ENCODE measurements at places on chromosomes 3 and 15.

DNA sequence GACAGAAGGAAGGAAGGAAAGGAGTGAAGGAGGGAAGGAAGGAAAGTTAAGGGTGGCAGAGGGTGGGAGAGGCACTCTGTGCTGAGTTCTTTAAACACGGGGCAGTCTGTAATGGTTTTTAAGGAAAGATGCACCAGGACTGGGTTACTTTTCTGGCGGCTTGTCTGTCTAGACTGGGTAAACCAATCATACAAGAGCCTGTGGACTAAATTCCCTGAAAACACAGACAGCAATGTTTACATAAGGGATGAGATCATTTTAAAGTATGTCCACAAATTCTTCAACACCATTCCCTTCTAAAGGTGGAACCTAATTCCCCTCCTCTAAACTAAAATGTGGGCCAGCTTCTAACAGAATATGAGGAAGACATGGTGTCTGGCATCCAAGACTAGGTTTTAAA, 235.5 kb upstream of the IGF1R start:
- DNase-seq: no peak

- DNase-seq: no peak
Measured at GRCh38 chr3:42660131-42660715, 6.7 kb downstream of the ZBTB47 start.

GRCh38 chr15:41919201-41919820, 25.5 kb upstream of the SPTBN5 start:
- no peak for DNase-seq

DNA sequence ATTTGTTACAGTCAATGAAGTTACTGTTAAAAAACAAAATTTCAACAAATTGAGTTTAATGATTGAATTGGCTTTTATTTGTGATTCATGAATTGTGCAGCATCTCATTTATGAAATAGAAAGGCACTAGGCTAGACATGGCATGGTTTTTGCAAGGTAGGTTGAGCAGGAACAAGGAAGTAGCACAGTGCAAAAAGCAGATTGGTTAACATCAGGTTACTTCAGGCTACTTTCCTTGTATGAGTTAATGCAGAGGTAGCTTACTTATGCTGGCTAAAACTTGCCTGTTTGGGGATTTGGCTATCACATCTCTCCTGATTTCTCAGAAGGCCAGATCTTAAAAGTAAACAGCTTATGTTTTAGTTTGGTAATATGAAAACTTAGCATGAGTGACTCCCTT, 23.0 kb upstream of the SV2B start:
- DNase-seq: no peak

DNA sequence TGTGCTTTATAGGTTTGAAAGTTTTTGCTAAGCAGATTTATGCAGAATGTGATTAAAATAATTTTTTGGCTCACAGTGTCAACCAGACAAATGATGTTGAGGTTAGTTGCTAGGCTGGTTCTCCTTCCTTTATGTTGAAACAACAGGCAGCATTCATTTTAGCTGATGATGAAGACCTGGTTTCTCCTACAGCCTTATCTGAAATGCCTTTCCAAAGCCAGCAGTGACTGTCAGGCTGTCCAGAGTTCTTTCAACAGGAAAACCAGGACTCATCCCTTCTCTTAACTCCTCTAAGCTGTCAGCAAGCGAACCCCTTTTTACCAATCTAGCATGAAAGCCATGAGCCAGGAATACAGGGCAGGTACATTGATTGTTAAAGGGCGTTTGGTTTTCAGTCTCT, 84.1 kb downstream of the ZNF609 start:
- DNase-seq: no peak

- no peak for DNase-seq
Measured at GRCh38 chr3:35592589-35593295, 46.6 kb upstream of the ARPP21 start.

- no peak for DNase-seq
Measured at GRCh38 chr3:63974451-63974850, 48.8 kb downstream of the PSMD6 start.

GRCh38 chr3:58574682-58575081, 2.5 kb downstream of the FAM107A start:
- no peak for DNase-seq

DNA sequence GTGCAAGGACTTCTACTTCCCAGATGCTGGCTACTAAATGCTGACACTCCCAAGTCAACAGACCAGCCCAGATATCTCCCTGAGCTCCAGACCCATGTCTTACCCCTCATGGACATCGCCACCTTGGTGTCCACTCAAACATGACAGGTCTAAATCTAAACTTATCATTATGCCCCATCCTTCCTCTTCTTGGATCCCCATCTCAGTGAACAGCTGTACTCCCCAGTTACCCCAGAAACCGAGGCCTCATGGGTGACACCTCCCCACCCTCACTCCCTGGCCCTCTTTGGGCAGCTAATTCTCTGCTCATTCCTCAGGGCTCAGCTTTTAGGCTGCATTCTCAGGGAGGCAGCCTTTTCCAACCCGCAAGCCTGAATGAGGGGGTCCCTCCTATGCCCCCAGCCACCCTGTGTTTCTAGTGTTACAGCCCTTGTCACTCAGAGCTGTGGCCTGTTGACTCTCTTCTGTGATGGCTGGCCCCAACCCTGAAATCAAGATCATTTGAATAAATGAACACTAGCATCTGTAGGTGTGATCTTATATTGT, 5.4 kb downstream of the EHD4 start:
- no peak for DNase-seq

GRCh38 chr3:179971280-179971679, 65.5 kb downstream of the PEX5L start:
- no peak for DNase-seq

DNA sequence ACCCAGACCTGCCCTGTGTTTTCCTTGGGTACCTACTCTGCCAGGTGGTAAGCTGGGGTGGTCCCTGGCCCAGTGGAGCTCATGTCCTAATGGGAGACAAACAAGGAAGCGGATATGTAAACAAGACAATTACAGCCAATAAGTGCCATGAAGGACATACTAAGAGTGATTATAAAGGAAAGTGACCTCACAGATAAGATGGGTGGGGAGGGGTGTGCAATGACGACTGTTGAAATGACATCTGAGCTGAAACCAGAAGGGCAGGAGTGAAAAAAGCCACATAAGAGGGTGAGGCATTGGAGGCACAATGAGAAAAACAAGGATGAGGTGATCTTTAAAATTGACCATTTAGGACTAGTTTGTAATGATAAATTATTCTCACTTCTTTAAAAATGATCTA, 336.2 kb upstream of the IL12A start:
- DNase-seq: no peak

GRCh38 chr3:69490971-69491370, 105.1 kb upstream of the FRMD4B start:
- DNase-seq: peak; percentile 36

- peak; percentile 87 for DNase-seq
Measured at GRCh38 chr3:157248590-157249422, 88.9 kb upstream of the CCNL1 start.

GRCh38 chr3:48532977-48533337, 23.6 kb downstream of the PFKFB4 start:
- no peak for DNase-seq

- DNase-seq: no peak
Measured at GRCh38 chr3:184982076-184982475, 170.1 kb downstream of the VPS8 start.
